ENCODE measurements at places on chromosomes 6 and 20.

- no peak for DNase-seq
These were observed 147.1 kb upstream of the SASH1 start for GRCh38 chr6:148195511-148195910.

GRCh38 chr20:63375438-63375837, 14.3 kb upstream of the CHRNA4 start:
- no peak for DNase-seq

GRCh38 chr6:44263354-44264100, 1.8 kb downstream of the NFKBIE start:
- no peak for DNase-seq

- DNase-seq = no peak
These were observed 122.5 kb downstream of the RNGTT start for GRCh38 chr6:88840796-88841539.

- no peak for DNase-seq
These were observed 216.2 kb upstream of the PRSS16 start for GRCh38 chr6:27031302-27031701.

GRCh38 chr6:117118490-117118889, 146.9 kb upstream of the VGLL2 start:
- DNase-seq = no peak

- no peak for DNase-seq
These were observed 3.4 kb downstream of the UBE3D start for GRCh38 chr6:83062225-83062624.

DNA sequence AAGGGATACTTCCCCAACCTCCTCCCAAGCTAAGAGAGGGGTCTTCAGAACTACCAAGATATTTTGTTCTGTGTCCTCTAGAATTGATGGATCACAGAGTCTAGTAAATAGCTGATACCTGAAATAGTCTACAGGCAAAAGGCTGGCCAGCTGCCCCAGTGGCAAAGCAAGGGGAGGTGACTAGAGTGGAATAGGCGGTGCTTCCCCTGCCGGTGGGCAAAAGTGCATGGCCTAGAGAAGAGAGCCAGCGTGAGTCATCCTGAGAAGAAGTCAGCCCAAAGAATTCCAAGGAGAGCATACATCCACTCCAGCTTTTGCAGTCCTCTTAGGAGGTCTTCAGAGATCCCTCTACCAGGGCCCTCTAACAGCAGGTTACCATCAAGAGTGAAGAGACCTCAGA, 14.7 kb downstream of the DPPA5 start:
- no peak for DNase-seq

DNA sequence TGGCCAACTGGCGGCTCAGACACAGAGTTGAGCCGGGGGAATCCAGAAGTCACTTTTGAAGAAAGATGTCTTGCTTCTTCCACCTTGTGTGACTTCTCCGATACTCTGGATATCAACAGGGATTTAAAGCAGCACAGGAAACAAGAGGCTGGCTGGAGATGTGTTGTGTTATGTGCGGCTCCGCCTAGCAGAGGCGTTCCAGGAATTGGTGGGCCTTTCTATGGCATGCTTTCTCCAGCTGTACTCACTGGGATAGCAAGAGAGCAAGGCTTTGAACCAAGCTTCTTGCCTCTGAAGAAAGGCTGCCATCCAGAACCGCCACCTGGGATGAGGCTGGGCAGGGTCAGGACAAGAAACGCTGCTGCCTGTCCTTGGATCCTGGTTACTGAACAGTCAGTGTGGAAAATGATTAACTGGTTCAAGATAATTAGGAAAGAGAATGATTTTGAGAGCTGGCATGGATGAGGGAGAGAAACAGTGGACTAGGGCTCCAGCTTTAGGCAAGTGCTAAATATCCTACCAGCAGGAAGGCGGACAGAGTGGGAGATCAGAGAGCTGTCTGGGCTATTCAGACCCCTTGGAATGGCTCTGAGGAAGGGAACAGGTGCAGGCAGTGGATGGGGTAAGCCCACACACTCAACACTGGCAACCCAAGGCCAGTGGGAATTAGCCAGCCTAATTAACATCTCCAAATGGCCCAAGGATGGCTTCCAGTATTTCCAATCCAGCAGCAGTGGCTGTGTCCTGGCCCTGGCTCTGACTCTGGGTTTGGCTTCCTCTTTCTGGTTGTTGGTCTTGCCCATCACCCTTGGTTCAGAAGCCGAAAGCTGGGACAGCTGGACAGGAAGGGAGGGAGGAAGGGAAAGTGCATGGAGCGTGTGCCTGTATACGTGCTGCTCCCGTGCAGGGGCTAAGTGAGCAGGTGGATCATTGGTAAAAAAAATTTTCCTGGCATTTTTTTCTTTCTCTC, 31.9 kb downstream of the INSM1 start:
- DNase-seq = no peak

GRCh38 chr20:63212792-63213191, 3.1 kb downstream of the YTHDF1 start:
- DNase-seq = no peak

GRCh38 chr6:12931639-12932038, 215.1 kb downstream of the PHACTR1 start:
- DNase-seq = no peak

- DNase-seq = no peak
These were observed 261.1 kb downstream of the THBS2 start for GRCh38 chr6:168992446-168993144.

DNA sequence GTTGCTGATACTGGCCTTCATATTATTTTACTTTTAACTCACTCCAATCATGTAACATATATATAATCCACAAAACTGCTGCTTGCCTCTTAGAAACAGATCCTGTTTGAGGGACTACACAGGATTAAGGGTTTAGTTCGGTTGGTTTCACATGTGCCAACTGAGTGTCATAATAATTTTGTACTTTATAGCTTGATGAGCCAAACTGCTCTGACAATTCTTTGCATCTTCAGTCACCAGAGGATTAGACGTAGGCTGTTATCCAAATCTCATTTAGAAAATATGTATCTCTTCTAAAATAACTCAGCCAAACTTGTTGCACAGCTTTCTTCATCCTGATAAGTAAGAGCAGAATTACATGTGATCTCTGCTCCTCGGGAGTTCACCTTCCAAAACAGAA, 643.6 kb upstream of the PTCHD4 start:
- no peak for DNase-seq

DNA sequence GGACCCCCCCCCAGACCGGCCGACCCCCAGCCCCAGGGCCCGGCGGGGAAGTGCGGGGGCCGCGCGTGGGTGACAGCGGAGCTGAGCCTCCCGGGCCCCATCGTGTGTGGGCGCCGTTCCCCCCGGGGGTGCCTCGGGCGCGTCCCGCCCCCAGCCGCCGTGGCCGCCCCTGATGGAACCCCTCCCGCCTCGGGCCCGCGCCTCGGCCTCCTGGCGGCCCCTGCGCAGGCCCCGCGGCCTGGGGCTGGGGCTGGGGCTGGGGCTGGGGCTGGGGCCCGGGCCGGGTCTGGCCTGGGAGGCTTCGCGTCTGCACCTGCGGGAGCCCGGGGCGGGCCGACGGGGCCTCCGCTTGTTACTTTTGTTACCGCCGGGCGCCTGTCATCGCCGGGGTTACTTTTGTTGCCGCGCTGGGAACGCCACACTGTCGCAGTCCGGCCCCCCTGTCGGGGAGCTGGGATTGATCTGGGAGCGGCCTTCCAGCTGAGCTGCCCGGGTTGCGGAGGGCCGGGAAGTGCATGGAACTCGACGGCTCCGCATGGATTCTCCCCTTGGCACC, 598 bp downstream of the OGFR start:
- DNase-seq = no peak

GRCh38 chr6:125656287-125656870, 93.1 kb upstream of the HEY2 start:
- no peak for DNase-seq

DNA sequence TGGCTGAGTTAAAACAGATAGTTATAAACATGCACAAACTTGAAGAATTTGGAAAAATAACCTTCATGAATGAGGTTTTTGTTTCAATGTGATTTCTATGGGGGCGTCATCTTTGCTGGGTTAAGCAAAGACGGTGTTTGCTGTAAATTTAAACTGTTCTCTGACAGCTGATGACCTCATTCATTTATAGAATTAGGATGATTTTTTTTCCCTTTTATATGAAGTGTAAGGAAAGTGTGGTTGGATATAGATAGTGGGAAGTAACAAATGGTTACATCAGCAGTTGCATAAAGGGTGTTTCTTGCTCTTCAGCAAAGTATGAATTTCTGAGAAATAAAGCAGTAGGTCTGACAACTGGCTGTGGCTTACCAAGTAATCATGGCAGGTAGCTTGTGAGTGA, 137.2 kb upstream of the CENPW start:
- no peak for DNase-seq

- DNase-seq = no peak
These were observed 154.0 kb downstream of the CLVS2 start for GRCh38 chr6:123150076-123150475.

- DNase-seq = no peak
These were observed 100.4 kb downstream of the JAG1 start for GRCh38 chr20:10573273-10573950.

DNA sequence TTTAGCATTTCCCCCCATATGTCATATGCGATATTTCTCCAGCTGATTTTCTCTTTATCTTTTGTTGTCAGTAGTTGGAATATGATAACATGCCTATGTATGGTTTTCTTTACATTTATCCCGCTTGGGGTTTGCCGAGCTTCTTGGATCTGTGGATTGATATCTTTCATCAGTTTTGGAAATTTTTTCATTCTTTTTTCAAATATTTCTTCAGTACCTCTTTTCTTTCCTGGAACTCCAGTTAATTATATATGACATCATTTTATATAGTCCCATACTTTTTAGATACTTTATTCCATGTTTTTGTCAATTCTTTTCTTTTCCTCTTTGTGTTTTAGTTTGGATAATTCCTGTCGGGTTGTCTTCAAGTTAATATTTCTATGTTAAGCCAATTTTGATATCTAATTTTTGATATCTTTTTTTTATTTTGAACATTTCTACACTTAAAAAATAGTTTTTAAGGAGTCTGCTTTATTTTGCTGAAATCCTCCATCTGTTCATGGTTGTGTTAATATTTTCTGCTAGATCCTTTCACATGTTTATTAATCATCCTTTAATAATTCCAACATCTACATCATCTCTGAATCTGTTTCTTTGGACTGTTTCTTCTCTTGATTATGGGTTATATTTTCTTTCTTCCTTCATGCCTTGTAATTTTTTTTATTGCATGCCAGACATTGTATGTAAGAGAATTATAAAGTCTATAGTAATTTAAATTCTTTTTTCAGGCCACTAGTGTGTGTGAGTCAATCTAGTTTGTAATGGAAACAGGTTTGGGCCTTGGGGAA, 9.5 kb downstream of the ZDHHC14 start:
- DNase-seq = no peak

- DNase-seq = no peak
These were observed 13.5 kb upstream of the SNRPC start for GRCh38 chr6:34743625-34744293.

GRCh38 chr6:150373260-150373701, 4.5 kb downstream of the IYD start:
- DNase-seq = no peak

GRCh38 chr6:98686008-98686601, 148.3 kb upstream of the POU3F2 start:
- no peak for DNase-seq

DNA sequence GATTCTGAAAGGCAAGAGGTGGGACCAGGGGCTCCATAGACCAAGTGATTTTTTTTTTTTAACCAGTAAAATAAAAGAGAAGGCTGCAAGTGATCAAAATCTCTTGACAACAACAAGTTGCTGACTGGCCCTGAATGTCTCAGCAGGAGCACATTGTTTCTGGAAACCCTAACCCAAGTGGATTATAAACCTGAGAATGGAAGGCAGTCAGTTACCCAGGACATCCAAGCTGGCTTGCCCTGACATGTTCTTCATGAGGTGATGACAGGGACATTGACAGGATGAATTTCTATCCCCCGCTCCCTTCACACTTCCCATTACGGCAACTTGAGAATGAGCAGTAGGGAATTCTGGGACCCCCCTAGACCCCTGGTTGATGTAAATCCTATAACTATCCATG, 49.6 kb upstream of the RIPOR2 start:
- DNase-seq = no peak

GRCh38 chr6:26097268-26097875, 10.1 kb downstream of the HFE start:
- DNase-seq = peak; percentile 64

- no peak for DNase-seq
These were observed 1.4 kb downstream of the SMAP1 start for GRCh38 chr6:70669133-70669532.

DNA sequence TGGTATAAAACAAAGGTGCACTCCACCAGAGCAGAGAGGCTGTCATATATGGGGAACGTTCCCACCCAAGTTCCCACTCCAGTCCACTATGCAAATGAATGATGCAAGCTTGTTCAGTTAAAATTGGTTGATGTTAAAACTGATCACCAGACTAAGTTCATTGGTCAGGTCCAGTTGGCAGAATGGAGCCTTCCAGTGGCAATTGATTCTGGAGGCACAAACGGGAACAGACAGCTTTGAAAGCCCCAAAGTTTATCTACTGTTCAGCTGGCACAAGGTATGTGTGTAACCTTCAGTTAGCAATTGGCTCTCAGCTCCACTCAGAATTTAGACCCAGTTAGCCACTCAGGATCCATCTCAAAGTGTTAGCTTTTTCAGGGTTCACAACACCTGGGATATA, 119.4 kb upstream of the CEP85L start:
- DNase-seq = no peak

- no peak for DNase-seq
These were observed 48.0 kb downstream of the MCHR2 start for GRCh38 chr6:99946005-99946404.

DNA sequence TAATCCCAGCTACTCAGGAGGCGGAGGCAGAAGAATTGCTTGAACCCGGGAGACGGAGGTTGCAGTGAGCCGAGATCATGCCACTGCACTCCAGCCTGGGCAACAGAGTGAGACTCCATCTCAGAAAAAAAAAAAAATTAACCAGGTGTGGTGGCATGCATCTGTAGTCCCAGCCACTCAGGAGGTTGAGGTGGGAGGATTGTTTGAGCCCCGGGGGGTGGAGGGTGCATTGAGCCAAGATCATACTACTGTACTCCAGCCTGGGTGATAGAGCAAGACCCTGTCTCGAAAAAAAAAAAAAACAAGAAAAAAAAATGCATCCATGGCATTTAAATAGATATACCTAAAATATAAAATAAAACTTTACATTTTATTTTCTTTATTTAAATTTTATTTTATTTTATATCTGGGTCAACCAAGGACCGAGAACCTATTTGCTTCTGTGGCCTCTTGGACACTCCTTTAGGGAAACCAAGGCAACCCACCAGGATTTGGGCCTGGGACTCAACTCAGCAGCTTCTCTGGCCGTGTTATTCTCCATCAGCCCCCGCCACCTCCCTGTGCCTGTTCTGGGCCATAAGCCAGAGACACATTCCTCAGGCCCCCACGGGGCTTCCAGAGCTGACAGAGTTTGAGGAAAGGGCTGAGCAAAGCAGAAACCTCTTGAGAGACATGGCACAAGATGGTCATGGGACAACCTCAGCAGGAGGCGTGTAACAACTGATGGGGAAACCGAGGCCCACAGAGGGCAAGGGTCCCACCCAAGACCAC, 6.2 kb downstream of the SNTA1 start:
- DNase-seq = no peak

GRCh38 chr20:7503501-7503900, 436.8 kb downstream of the HAO1 start:
- DNase-seq = no peak
